ENCODE measurements at places on chromosomes 7 and 10. TPM values are rescaled to one million over a fixed set of nuclear protein-coding genes. Genes with fewer than 3 reads are reported as not detected.

DNA sequence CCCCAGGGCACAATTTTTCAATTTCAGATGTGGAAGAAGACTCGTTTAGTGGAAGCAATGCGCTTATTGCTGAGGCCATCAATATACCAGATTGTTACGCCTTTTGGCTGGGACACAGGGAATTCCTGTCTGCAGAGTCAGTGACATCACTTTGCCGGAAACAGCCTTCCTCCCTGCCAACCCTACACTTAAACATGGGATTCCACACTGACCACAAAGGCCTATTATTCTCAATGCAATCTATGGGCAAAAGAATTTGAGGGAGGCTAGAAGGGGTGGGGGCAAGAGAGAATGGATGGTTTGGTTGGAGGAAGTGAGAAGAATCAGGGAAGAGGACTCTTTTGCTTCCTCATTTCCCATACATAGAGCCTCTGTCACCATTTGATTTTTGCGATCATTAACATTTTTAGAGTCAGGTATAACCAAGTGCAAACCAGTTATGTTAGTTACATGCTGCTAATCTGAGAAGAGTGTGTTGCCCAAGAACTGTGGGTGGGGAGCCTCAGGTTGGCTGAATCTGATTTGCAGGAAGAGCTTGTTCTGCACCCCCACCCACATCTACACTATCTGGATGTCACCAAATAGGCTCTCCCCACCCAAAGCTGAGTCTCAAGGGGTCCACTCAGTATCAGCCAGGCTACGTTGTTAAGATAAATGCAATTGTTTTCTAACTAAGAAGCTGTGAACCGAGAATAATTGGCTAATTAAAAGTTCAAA is 58.2 kb downstream of the ENTPD1 start:
- DNase-seq: no peak
- H3K36me3 ChIP-seq: peaks cover 55% of the 10 kb centered on the region
- H3K4me1 ChIP-seq: peaks cover 79% of the 10 kb centered on the region
- peak overlapping the region; percentile 67 for H3K27ac ChIP-seq
- H3K27me3 ChIP-seq: no peaks in the 10 kb centered on the region

GRCh38 chr7:44134943-44135628 is 6.0 kb downstream of the MYL7 start:
- DNase-seq: no peak
- no peaks in the 10 kb centered on the region for H3K4me1 ChIP-seq
- H3K27me3 ChIP-seq: no peaks in the 10 kb centered on the region
- H3K27ac ChIP-seq: no peak overlapping the region

- no peak for DNase-seq
- no peaks in the 10 kb centered on the region for H3K4me1 ChIP-seq
- no peak overlapping the region for H3K27ac ChIP-seq
- H3K27me3 ChIP-seq: no peaks in the 10 kb centered on the region
- H3K36me3 ChIP-seq: no peaks in the 10 kb centered on the region
These were observed 30.3 kb downstream of the PTN start for GRCh38 chr7:137313201-137313600.

DNA sequence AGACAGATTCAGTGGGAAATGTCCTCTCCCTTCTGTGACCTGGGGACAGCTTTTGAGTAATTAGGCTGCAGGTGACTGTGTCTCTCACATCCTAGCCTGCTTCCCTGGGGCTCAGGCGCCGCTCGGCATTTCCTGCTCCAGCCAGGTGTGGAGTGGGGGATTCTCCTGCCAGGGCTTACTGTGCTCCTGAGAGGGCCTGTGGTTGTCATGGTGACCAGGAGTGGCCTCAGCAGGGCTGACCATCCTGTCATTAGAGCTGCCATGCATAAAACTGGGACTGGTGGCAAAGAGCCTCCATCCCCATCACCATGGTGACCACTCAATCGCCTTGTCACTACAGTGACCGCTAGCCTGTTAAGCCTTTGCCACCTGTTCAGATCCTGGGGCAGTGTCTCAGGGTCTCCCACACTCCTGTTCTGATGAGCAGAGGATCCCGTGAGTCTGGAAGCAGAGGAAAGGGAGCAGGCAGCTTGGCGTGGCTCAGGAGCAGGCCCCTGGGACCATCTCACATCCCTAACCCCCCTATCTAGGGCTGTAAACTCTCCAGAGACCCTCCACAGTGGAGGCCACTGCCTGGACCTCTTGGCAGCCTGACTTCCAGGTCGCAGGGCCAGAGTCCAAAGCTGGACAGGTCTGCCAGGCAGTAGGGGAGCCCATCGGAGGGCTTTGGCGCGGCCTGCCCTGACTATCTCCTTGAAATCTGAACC is at the start of gene GCK:
GCK (minus strand) TSS at position 154 of the 707 bp plus-strand sequence. CDS start 486 bp downstream, outside the sequence.
- H3K4me1 ChIP-seq: no peaks in the 10 kb centered on the region
- H3K4me3 ChIP-seq: no peak within 1 kb of the TSS
- H3K27ac ChIP-seq: no peak within 1 kb of the TSS
- no peak for DNase-seq

TTYH3 gene
- 25.4 TPM for total RNA-seq

DNA sequence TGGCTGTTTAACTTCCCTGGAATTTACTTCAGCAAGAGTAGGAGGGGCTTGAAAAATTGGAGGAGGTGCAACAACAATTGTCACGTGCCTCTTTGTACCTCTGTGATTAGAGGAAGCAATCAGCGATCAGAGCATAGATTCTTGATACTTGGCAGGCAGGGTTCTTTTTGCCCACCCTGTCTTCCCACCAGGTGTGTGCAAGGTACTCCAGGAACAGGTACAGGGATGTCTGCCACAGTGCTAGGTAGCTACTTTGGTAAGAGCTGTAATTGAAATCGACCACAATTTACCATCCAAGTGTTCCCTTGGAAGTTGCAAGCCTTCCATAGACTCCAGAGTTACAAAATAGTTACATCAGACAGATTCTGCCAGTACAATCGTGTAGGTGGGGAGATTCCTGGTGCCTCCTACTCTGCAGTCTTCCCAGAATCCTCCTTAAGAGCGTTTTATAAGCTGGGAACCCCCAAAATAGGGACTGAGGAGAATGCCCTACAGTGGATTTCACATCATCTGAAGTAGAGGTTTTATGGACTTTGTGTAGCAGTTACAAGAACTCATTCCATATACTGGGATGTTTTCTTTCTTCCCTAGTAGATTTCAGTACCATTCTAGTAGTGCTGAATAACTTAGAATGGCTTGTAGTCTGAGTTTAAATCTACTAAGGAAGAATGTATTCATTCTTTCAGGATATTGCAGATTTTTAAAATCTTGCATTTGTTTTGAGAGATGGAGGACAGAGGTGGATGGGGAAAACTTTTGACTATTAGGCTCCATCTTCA is 101.9 kb downstream of the EXOC4 start:
- no peaks in the 10 kb centered on the region for H3K27me3 ChIP-seq
- no peaks in the 10 kb centered on the region for H3K4me1 ChIP-seq
- DNase-seq: no peak

DNA sequence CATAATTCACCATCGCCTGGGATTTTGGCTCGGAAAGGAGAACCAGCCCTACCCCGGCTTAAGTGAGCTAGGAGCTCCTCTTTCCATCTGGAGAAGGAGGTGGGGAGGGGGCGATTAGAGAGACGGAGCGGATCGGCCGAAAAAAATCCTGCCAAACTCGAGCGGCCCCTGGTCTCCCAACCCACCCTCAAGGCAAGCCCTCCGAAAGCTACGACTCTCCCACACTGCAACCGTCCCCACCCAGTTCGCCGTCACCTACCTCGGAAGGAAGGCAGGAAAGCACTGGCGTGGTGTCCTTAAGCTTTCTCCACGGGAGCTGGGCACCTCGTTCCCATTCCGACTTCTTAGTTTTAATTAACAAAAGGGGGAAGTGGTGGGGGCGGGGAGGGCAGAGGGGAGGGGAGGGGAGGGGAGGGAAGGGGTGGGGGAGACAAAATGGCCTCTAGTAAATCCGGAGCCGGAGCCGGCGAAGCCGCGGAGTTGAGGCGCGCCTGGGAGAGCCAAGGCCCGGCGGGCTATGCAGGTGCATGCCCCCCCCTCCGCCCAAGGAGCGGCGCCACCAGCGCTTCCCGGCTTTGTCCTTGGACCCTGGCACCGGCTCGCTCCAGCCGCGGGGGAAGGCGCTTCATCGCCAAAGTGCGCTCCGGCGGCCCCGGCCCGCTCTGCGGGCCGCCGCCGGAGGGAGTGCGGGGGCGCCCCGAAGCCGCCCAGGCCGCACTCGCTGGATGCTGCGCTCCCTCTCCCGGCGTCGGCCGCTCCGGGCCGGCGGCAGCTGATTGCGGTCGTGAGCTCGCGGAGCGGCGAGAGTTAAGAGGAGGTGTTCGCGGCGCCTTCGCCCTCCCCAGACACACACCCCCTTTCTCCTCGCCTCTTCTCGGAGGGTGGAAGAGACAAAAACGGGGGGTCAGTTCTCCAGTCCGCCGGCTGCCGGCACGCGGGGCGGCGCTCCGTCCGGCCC is at the start of gene LRRC4:
LRRC4 (minus strand) TSS at position 784 of the 958 bp plus-strand sequence. CDS start 797 bp downstream, outside the sequence.
- H3K4me1 ChIP-seq: peaks cover 16% of the 10 kb centered on the region
- peak; percentile 28 for DNase-seq

DNA sequence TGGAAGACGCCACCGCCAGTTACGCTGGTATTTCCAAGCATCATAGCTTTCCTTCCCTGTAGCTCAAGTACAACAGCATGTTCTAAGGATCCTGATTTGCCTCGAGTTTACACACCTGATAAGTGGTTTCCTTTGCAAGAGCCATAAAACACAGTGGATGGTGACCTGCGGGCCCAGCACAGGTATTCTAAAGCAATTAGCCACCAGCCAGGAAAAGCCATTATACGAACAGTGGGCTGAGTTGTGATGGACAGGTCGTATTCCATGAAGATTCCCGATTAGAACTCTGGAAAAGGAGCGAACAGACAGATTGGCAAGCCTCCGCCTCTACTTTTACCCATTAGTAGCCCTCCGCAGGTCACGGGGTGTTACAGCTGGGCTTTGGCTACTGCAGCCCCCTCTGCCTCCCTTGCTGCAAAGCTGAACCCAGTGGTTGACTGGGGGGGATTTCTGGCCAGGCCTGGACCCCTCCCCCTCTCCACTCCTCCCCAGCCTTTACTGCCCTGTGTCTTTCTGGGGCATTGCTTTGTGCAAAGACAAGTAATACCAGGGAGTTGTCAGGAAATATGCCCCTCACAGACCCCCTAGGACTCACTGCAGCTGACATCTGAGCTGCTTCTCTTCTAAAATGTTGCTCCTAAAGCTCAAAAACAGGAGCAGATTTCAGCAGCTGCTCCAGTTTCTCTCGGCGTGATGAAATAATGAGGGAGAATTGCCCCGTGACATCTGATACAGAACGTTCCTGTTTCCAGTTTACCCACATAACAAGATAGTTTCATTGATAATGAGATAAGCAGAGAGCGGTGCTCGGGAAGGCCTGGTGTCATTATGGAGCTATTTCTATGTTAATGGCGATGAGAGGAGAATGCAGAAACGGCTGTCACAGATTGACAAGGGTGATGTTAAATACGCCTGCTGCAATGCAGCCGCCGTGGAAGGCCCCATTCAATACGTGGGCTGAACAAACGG is 214.4 kb downstream of the CCSER2 start:
- no peak overlapping the region for H3K4me3 ChIP-seq
- peaks cover 5% of the 10 kb centered on the region for H3K4me1 ChIP-seq
- DNase-seq: no peak
- peaks cover 33% of the 10 kb centered on the region for H3K27me3 ChIP-seq

PIP gene
- total RNA-seq: not detected

DNA sequence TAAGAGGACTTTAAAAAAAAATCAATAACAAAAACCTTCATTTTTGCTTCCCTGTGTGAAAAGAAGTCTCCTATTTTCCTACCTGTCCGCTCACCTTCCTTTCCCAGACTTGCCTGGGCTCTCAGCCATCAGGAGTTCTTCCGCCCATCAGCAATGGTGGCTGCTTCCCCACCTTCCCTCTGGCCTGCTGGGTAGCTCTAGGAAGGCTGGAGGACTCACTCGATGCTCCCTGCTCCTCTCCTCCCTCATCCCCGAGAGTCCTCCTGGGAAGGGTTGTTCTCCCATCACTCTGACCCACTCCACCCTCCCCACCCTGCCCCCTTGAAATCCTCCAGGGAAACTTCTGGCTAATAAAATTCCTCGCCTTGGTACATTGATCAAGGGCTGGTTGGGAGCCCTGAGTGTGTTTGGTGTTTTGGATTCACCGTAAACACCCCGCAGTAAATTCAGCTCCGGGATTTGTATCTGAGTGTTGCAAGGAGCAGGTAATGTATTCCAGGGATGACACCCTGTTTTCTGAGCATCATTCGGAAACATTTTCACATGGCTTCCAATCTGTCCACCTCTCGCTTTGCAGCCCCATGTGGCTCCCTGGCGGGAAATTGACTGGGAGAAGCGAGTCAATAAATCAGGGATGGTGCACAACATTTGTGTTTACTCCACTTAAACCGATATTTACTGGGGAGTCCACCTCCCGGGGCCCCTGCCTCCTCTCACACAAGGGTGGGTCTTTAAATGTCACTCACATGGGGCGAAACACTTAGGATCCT is 126.4 kb upstream of the SDK1 start:
- no peaks in the 10 kb centered on the region for H3K4me1 ChIP-seq
- no peaks in the 10 kb centered on the region for H3K36me3 ChIP-seq
- DNase-seq: no peak
- no peak overlapping the region for H3K4me3 ChIP-seq
- no peak overlapping the region for H3K27ac ChIP-seq

DNA sequence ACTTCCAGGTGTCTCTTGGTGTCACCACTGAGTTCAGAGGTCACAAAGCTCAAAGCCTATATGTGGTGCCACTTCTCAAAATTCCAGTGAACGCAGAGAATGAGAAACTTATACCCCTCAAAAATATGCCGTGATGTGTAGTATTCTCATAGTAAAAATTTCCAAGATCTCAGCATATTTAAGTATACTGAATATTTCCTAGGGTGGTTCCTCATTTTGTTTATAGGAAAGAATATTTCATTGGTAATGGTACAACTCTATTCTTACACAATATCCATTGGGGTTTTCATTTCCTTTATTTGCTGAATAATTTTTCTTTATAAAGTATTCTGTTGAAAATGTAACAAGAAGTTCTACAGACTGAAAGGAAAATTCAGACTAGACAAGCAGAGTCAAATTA is 58.9 kb upstream of the ADO start:
- H3K4me3 ChIP-seq: no peak overlapping the region
- peaks cover 32% of the 10 kb centered on the region for H3K4me1 ChIP-seq
- no peak overlapping the region for H3K27ac ChIP-seq
- no peaks in the 10 kb centered on the region for H3K27me3 ChIP-seq

SLC29A4 gene
- 0.32 TPM for total RNA-seq

- H3K4me3 ChIP-seq: no peak overlapping the region
- no peak for DNase-seq
- peaks cover 4% of the 10 kb centered on the region for H3K36me3 ChIP-seq
- H3K27me3 ChIP-seq: no peaks in the 10 kb centered on the region
These were observed 85.3 kb upstream of the RPA3 start for GRCh38 chr7:7803715-7804178.

- H3K36me3 ChIP-seq: no peaks in the 10 kb centered on the region
- DNase-seq: no peak
- H3K4me3 ChIP-seq: no peak overlapping the region
- no peaks in the 10 kb centered on the region for H3K4me1 ChIP-seq
- no peak overlapping the region for H3K27ac ChIP-seq
- no peaks in the 10 kb centered on the region for H3K27me3 ChIP-seq
These were observed 94.4 kb upstream of the SEMA3C start for GRCh38 chr7:81013083-81013817.

ZNF775 gene
- 8.8 TPM for total RNA-seq

- no peak overlapping the region for H3K4me3 ChIP-seq
- H3K36me3 ChIP-seq: no peaks in the 10 kb centered on the region
- no peaks in the 10 kb centered on the region for H3K27me3 ChIP-seq
- no peak for DNase-seq
- no peak overlapping the region for H3K27ac ChIP-seq
These were observed 39.1 kb downstream of the SUFU start for GRCh38 chr10:102542800-102543418.

FOXI2 gene
- not detected for total RNA-seq
